Activated CD8-positive, alpha-beta memory T cell treated with anti-CD3 and anti-CD28 coated beads, Interleukin-2, amount 50 U/mL, for 48 hours (primary cell): ENCODE measurements at places on chromosomes 3 and 15.

DNA sequence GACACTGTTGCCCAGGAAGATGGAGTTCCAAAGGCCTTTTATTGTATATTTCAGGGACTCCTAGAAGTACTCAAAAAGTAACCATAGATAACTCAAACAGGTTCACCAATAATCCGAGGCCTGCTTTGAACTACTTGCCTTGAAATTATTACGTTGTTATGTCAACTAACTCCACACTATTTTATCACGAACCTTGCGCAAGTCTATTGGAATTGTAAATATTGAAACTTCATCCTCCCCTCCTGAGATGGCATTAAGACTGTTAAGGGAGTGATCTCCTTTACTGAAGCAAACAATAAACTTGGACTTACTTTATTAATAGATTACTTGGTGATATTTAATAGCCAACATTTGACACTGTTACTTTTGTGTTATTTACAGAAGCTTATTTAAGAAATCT lies 199.6 kb upstream of the GADL1 start:
- no peak for DNase-seq

- no peak for DNase-seq
Observed at GRCh38 chr15:99414755-99415731, 150.7 kb upstream of the MEF2A start.

DNA sequence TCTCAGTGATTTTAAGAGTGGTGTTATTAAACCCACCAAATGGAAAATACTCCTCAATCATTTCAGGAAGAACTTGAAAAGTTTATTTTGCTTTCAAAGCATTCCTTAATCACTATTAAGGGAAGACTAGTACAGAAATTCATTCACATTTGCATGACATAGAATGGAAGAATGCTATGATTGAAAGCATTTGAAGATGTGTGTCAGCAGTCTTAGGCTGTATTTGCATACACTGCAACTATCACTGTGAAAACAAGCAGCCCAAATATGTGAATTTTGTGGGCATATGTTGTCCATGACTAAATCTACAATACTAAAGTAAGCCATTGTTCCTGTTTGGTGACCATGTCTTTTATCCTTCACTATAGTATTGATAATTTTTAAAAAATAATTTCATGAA lies 95.8 kb downstream of the CNTN3 start:
- no peak for DNase-seq

- DNase-seq: no peak
Observed at GRCh38 chr15:41858756-41859155, 20.1 kb downstream of the PLA2G4B start.
